ENCODE measurements at places on chromosomes 7 and 10. TPM values are rescaled to one million over a fixed set of nuclear protein-coding genes. Genes with fewer than 3 reads are reported as not detected.

The ERCC6 gene
- 23.4 TPM for total RNA-seq

The ADAM12 gene
- under 0.01 TPM for total RNA-seq

The POLR2J3 gene
- 50.7 TPM for total RNA-seq

GRCh38 chr7:25832456-25832855 is 319.5 kb upstream of the NFE2L3 start:
- DNase-seq = no peak

DNA sequence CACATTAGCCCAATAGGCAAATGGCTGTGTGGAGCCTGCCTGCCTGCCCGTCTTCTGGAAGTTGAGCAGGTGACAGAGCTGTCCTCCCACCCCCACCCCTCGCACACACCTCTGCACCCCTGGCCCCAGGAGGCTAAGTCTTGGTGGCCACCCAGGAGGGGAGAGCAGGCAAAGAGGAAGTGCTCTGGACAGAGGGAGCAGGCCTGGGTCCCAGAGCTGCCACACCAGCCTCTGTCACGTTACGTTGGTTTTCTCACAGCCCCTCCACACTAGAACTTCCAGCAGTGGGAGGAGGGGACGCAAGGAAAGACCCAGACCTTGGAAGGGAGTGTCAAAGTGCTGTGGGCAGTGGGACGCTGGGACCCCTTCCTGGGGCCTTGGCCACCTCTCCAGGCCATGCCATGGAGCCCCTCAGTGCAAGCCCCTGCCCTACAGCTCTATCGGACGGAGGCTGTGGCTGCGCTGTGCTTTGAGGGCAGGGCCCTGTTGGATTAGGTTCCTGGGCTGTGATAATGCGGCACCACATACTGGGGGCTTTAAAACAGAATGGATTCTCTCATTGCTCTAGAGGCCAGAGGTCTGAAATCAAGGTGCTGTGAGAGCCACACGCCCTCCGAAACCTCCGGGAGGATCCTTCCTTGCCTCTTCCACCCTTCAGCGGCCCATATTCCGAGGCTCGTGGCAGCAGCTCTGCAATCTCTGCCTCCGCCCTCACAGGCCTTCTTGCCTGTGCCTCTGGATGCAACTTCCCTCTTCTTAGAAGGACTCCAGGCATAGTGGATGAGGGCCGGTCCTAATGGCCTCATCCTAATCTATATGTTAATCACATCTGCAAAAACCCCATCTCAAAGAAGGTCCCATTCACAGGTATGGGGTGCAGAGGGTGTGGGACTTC is 9.9 kb downstream of the PRKAG2 start:
- no peak for DNase-seq

DNA sequence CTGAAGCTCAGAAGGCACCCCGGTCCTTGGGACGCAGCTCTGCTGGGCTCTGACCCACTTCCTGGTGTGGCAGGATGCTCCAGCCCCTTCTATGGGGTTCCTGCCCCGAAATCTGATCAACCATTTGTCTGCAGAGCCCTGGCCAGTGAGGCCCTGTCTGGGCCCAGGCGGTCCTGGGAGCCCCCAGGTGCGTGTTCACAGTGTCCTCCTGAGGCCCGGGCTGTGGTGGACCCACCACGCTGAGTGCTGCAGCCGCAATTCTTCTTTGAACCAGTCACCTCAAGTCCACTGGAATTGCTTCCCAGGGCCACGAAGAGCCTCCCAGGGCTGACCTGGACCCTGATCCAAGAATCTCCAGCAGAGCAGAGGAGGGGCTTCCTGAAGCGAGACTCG is 19.1 kb downstream of the KNDC1 start:
- DNase-seq = no peak

DNA sequence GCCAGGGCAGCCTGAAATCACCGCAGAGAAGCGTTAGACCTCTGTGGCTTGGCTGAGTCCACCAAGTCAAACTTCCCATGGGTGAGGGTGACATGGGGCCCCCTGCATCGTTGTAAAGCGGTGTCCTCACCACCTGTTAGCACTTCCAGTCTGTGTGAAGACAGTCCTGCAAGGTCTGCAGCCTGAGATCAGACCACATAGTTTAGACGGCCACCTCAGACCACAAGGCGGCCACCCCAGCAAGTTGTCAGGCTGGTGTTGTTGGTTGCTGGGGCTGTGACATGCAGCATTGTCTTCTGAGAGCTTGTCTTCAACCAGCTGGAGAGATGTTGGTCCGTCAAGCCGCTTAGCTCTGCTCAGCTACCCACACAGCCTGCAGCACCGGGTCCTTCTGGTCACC is 44.1 kb upstream of the TARP start:
- no peak for DNase-seq

Data from uterus (tissue), 4 donors.